Activated CD4-positive, alpha-beta memory T cell treated with anti-CD3 and anti-CD28 coated beads, Interleukin-2, amount 10 ng/mL, durations not matched to agents 7 days and 5 days (primary cell): ENCODE measurements at places on chromosomes 2 and 18. TPM values are rescaled to one million over a fixed set of nuclear protein-coding genes. Genes with fewer than 3 reads are reported as not detected.

Gene GULP1
- total RNA-seq = not detected

Gene ACTG2
- total RNA-seq = not detected

Gene SLC35G4
- total RNA-seq = not detected

Gene REG3A
- total RNA-seq = not detected

Gene ABCG8
- not detected for total RNA-seq

Gene C2orf78
- total RNA-seq = not detected

Gene LIPG
- not detected for total RNA-seq

Gene FEV
- not detected for total RNA-seq

Gene ATP6V1B1
- total RNA-seq = not detected

Gene IL1R2
- total RNA-seq = 0.81 TPM

Gene MATN3
- total RNA-seq = not detected

Gene MOCOS
- 0.15 TPM for total RNA-seq

Gene CTAGE1
- not detected for total RNA-seq

Gene RAB27B
- total RNA-seq = 5.0 TPM

Gene TMEM178A
- total RNA-seq = 0.43 TPM

Gene GLB1L
- 6.2 TPM for total RNA-seq

GRCh38 chr2:176536439-176537133, 267.3 kb downstream of the MTX2 start:
- no peaks in the 10 kb centered on the region for H3K4me1 ChIP-seq
- H3K27ac ChIP-seq = no peak overlapping the region
- H3K27me3 ChIP-seq = peaks cover 10% of the 10 kb centered on the region
- no peak for DNase-seq

- H3K27ac ChIP-seq = peak overlapping the region; percentile 75
- no peak for DNase-seq
- H3K4me3 ChIP-seq = peak overlapping the region; percentile 99
- H3K27me3 ChIP-seq = peaks cover 7% of the 10 kb centered on the region
- peaks cover 6% of the 10 kb centered on the region for H3K36me3 ChIP-seq
Observed at GRCh38 chr2:202377207-202377761, 1.2 kb downstream of the BMPR2 start.

- no peak overlapping the region for H3K27ac ChIP-seq
- peaks cover 3% of the 10 kb centered on the region for H3K36me3 ChIP-seq
- no peak overlapping the region for H3K4me3 ChIP-seq
- H3K4me1 ChIP-seq = no peaks in the 10 kb centered on the region
- DNase-seq = no peak
- H3K27me3 ChIP-seq = peaks cover 23% of the 10 kb centered on the region
Observed at GRCh38 chr18:52343138-52343537, 3.1 kb downstream of the DCC start.

- no peaks in the 10 kb centered on the region for H3K36me3 ChIP-seq
- H3K27ac ChIP-seq = no peak overlapping the region
- H3K27me3 ChIP-seq = peaks cover 2% of the 10 kb centered on the region
Observed at GRCh38 chr2:65486282-65486681, 53.9 kb upstream of the SPRED2 start.

- H3K4me3 ChIP-seq = no peak overlapping the region
- H3K36me3 ChIP-seq = no peaks in the 10 kb centered on the region
- H3K4me1 ChIP-seq = peaks cover 8% of the 10 kb centered on the region
Observed at GRCh38 chr2:219687272-219687671, 59.8 kb downstream of the SLC4A3 start.

GRCh38 chr18:45753286-45753685, 29.3 kb downstream of the SLC14A1 start:
- no peak overlapping the region for H3K4me3 ChIP-seq
- H3K4me1 ChIP-seq = no peaks in the 10 kb centered on the region
- H3K27me3 ChIP-seq = peaks cover 15% of the 10 kb centered on the region
- no peak for DNase-seq

DNA sequence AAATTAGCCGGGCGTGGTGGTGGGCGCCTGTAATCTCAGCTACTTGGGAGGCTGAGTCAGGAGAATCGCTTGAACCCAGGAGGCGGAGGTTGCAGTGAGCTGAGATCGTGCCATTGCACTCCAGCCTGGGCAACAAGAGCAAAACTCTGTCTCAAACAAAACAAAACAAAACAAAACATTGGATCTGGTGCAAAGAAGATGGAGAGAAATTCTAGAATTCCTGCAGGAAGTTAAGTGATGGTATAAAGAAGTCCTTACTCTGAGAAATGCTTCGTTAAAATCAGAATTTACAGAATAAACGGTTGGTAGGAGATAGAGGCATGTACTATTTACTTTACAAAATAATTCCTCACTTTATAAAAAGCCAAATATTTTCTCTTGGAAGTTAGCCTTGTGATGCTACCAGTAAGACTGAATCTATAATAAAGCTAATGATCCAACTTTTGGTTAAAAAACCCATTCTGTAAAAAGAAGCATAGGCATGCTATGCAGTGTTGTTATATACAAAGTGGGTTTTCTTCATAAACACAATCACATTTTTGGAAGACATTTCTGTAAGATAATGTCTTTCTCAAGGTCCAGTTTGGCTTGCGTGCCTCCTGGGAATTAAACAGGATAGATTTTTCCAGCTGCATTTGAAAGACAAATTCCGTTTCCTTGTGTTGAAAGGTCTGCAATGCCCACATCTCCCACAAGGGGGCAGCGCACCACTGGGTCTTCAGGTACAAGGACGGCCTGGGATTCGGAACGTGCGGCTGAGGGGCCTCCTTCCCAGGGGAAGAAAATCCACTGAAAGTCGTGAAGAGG, 35.6 kb upstream of the PNO1 start:
- no peaks in the 10 kb centered on the region for H3K27me3 ChIP-seq
- DNase-seq = peak; percentile 79
- no peak overlapping the region for H3K4me3 ChIP-seq
- H3K36me3 ChIP-seq = no peaks in the 10 kb centered on the region
- no peak overlapping the region for H3K27ac ChIP-seq

GRCh38 chr2:85445316-85446295, 27.1 kb downstream of the SH2D6 start:
- peaks cover 4% of the 10 kb centered on the region for H3K4me1 ChIP-seq
- no peak for DNase-seq
- H3K36me3 ChIP-seq = no peaks in the 10 kb centered on the region
- H3K27ac ChIP-seq = no peak overlapping the region
- H3K4me3 ChIP-seq = no peak overlapping the region

DNA sequence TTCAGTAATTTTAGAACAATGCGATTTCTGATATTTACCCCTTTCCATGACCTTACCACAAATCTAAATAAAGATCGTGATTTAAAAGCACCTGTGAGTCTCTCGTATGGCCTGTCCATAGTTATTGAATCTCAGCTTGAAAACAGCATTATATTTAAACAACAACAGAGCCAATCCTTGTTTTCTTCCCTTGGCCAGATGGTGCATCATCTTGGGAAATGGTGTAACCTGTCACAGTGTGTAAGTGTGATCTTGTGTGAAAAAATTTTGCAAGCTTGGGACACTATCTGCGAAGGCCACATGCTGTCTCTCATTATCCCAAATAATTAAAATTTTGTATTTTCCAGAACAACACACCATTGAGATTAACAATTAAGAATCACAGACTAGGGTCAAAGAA, 262.7 kb upstream of the SPHKAP start:
- H3K27ac ChIP-seq = no peak overlapping the region
- no peaks in the 10 kb centered on the region for H3K27me3 ChIP-seq
- no peaks in the 10 kb centered on the region for H3K4me1 ChIP-seq
- DNase-seq = no peak
- no peak overlapping the region for H3K4me3 ChIP-seq
- H3K36me3 ChIP-seq = no peaks in the 10 kb centered on the region

GRCh38 chr2:207772081-207772843, 2.6 kb upstream of the FZD5 start:
- H3K27ac ChIP-seq = no peak overlapping the region
- H3K36me3 ChIP-seq = no peaks in the 10 kb centered on the region
- peaks cover 28% of the 10 kb centered on the region for H3K4me1 ChIP-seq
- no peak overlapping the region for H3K4me3 ChIP-seq

DNA sequence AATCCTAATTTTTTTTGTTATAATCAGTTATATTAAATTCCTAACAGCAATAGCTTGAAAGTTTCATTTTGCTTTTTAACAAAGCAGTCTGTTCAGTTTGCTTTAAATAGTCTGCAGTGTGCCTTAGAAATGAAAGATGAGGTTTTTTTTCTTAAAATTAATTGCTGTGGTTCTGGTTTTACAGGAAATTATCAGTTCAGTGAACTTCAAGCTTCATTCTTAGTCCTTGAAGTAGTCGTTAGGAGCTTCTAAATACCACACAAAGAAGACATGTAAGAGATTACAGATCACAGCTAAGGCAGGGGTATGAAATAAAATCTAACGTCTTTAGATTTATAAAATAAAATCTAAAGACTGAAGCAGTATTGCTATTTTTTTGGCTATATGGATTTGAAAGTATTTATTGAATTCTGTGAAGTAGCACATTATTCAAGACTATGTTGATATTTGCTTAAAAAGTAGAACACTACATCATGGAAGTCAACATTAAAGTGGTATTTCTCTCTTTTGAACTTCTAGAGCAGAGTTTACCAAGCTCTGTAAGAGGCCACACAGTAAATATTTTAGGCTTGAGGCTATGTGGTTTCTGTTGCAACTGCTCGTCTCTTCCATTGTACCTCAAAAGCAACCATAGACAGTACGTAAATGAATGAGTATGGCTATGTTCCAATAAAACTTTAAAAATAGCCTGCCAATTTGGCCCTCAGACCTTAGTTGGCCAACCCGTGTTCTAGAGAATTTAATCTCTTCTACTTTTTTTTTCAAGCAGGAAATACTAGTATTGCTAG, 81.5 kb upstream of the STON1 start:
- H3K4me3 ChIP-seq = peak overlapping the region; percentile 70
- H3K27ac ChIP-seq = peak overlapping the region; percentile 99
- no peak for DNase-seq
- H3K27me3 ChIP-seq = no peaks in the 10 kb centered on the region
- peaks cover 58% of the 10 kb centered on the region for H3K4me1 ChIP-seq

GRCh38 chr2:145184741-145185651, 665.1 kb upstream of the ZEB2 start:
- no peaks in the 10 kb centered on the region for H3K36me3 ChIP-seq
- H3K27me3 ChIP-seq = no peaks in the 10 kb centered on the region
- no peak overlapping the region for H3K4me3 ChIP-seq

GRCh38 chr2:64731746-64732145, 78.0 kb upstream of the SERTAD2 start:
- peaks cover 11% of the 10 kb centered on the region for H3K36me3 ChIP-seq
- no peak for DNase-seq
- H3K27me3 ChIP-seq = peaks cover 2% of the 10 kb centered on the region

- H3K27me3 ChIP-seq = no peaks in the 10 kb centered on the region
- peak overlapping the region; percentile 94 for H3K27ac ChIP-seq
- H3K4me1 ChIP-seq = peaks cover 92% of the 10 kb centered on the region
- H3K36me3 ChIP-seq = peaks cover 13% of the 10 kb centered on the region
- DNase-seq = no peak
Observed at GRCh38 chr2:11752906-11753305, 6.5 kb downstream of the LPIN1 start.

DNA sequence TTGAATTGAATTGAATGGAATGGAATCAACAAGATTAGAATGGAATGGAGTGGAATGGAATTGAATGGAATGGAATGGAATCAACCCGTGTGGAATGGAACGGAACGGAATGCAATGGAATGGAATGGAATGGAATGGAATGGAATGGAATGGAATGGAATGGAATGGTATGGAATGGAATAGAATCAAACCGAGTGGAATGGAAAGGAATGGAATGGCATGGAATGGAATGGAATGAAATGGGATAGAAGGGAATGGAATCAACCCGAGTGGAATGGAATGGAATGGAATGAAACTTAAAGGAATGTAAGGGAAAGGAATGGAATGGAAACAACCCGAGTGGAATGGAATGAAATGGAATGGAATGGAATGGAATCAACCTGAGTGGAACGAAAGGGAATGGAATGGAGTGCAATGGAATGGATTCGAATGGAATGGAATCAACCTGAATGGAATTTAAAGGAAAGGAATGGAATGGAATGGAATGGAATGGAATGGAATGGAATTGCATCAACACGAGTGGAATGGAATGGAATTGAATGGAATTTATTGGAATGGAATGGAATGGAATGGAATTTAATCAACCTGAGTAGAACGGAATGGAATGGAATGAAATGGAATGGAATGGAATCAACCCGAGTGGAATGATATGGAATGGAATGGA, 1146.6 kb downstream of the RPIA start:
- no peaks in the 10 kb centered on the region for H3K27me3 ChIP-seq
- H3K4me3 ChIP-seq = no peak overlapping the region
- H3K27ac ChIP-seq = no peak overlapping the region

GRCh38 chr2:56130463-56131070, 53.2 kb upstream of the CCDC85A start:
- H3K27me3 ChIP-seq = no peaks in the 10 kb centered on the region
- H3K36me3 ChIP-seq = no peaks in the 10 kb centered on the region
- no peak for DNase-seq

DNA sequence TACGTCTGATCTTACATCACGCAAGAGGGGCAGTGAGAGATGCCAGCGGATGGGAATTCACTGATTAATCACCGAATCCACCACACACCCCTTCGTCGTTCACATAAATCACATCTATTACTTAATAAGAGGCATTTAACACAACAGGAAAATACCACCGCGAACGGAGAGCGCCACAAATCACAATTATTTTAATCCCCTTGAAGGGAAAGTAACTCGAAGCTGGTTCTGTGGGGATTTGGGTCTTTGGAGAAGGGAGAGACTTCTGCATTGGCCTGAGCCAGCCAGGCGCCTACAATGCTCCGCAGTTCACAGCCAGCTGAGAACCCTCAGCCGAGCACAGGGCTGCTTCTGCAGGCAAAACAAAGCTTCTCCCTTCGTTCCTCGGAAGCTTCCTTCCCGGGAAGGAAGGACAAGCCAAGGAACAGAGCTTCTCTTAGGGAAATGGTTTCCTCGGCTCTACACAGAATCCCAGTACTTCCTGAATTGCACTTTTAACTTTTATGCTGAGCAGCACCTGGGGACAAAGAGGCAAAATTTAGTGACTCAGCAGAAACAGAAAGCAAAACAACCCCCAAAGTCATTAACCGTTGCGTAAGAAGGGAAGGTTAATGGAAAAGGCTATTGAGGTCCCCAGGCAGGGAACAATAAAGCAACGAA, at the start of gene LRP1B:
TSS of gene LRP1B (minus strand) at position 7 of the 660 bp plus-strand sequence. CDS start 287 bp downstream, outside the sequence.
- peak within 1 kb of the TSS; percentile 32 for H3K4me3 ChIP-seq
- DNase-seq = no peak
- no peak within 1 kb of the TSS for H3K27ac ChIP-seq
- peaks cover 6% of the 10 kb centered on the region for H3K4me1 ChIP-seq
- peaks cover 26% of the 10 kb centered on the region for H3K27me3 ChIP-seq
- H3K36me3 ChIP-seq = no peaks in the 10 kb centered on the region
